Stimulated activated memory B cell treated with anti-CD40 and anti-IgM and Interleukin-4, amounts not matched to agents 10 μg/mL and 1 μg/mL and 100 μg/mL, for 72 hours (primary cell): ENCODE measurements at places on chromosomes 4 and X.

DNA sequence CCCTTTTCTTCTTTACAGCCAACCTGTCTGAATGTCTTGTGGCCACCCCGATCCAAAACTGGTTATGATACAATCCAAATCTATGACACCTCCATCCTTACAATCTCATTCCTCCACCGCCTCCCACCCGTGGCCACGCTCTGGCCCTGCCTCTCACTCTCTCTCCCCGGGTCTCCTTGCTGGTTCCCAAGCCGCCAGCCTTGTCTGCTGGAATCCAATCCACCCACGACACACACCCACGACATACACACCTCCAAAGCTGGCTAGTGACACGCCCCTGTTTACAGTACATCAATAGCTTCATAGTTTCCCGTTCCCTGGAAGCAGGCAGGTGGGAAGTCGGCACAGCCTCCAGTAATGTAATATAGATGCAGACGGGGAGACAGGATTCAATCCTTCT, 99.0 kb downstream of the WFS1 start:
- H3K27ac ChIP-seq: no peak overlapping the region
- H3K27me3 ChIP-seq: peaks cover 20% of the 10 kb centered on the region
- H3K4me3 ChIP-seq: no peak overlapping the region
- no peak for ATAC-seq

GRCh38 chrX:40061871-40062524, 35.8 kb downstream of the BCOR start:
- ATAC-seq: no peak
- peaks cover 8% of the 10 kb centered on the region for H3K4me1 ChIP-seq
- peaks cover 48% of the 10 kb centered on the region for H3K36me3 ChIP-seq
- H3K27ac ChIP-seq: no peak overlapping the region

- no peak for ATAC-seq
- H3K36me3 ChIP-seq: peaks cover 49% of the 10 kb centered on the region
These were observed 49.1 kb upstream of the MSANTD1 start for GRCh38 chr4:3199653-3200422.

DNA sequence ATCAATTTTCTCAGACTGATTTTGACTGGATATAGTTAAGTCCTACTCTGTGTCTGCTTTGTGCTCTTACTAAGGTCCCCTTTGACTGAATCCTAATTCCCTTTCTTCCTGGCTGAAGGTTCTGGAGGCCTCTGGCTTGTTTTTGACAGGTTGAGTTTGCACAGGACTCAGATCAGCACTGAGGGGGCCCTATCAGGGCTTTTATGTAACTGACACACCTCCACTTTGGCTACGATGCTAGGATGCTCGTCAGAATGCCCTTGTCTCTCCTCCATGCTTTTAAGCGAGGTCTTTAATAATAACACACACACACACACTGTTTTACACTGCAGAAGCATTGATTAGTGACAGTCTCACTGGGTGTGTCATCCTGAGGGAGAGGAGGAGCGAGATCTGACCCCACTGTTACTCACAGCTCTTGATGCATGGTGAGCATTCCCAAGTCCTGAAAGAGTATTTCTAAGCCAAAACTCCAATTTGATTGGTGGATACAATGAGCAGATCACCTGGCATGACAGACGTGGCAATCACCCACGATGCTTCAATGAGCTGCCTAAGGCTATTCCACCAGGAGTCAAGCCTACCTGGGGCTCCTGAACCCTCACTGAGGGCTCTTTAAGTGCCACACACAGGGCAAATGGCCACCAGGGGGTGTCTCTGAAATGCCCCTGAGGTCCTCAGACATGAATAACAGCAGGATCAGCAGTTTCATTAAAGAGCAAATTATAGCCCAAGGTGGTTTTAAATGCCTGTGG, 130.4 kb upstream of the CPEB2 start:
- H3K27ac ChIP-seq: no peak overlapping the region
- H3K36me3 ChIP-seq: no peaks in the 10 kb centered on the region
- H3K27me3 ChIP-seq: peaks cover 8% of the 10 kb centered on the region
- no peak overlapping the region for H3K4me3 ChIP-seq
- no peaks in the 10 kb centered on the region for H3K4me1 ChIP-seq

DNA sequence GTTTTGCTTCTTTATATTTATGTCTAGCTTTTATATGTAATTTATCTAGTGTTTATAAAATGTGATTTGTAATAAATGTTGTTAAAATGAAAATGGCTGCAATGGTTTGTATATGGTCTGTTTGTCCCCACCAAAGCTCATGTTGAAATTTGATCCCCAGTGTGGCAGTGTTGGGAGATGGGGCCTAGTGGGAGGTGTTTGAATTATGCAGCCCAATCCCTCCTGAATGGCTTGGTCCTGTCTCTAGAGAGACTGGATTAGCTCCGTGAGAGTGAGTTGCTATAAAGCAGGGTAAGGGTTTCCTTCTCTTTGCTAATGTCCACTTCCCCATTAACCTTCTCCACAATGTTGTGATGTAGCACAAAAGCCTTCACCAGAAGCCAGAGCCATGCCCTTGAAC, 30.0 kb upstream of the JADE3 start:
- H3K36me3 ChIP-seq: peaks cover 9% of the 10 kb centered on the region
- H3K4me1 ChIP-seq: no peaks in the 10 kb centered on the region
- H3K27me3 ChIP-seq: no peaks in the 10 kb centered on the region
- H3K27ac ChIP-seq: no peak overlapping the region

DNA sequence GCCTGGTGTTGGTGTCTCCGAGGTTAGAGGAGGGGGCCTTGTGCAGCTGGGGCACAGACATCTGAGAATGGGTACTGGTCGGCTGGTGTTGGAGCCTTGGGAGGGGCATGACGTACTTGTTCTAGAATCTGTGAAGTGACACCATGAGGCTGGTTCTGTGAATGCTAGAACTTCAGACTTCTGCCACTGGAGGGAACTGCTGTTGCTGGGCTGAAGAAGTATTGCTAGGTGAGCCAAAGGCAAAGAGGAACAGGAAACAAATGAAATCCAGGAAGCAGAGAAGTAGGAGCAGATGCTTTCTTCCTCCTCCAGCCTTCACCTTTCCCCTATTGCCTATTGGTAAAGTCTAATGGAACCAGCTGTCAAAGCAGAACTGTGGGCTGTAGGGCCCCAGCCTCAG, 120.9 kb upstream of the DDIT4L start:
- H3K4me3 ChIP-seq: no peak overlapping the region
- no peak for ATAC-seq
- H3K36me3 ChIP-seq: no peaks in the 10 kb centered on the region
- H3K27me3 ChIP-seq: peaks cover 17% of the 10 kb centered on the region

DNA sequence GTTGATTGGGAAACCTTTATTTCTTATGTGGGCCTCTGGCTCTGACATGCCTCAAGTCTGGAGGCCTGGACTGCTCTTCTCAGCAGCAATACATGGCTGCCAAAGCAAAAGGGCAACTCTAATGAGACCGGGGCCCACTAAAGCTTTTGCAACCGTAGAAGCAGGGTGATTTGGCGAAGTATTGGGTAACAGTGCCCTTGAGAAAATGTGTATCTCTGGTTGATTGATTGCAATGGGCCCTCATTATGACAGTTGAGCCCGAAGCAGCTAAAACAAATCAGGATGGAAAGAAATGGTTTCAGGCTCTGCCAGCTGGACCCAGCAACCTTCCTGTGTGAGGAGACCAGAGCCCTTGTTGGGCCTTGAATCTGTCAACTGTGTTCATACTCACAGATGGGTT, 73.4 kb downstream of the CLCN4 start:
- peaks cover 34% of the 10 kb centered on the region for H3K36me3 ChIP-seq
- no peak for ATAC-seq
- H3K27ac ChIP-seq: no peak overlapping the region
- H3K27me3 ChIP-seq: no peaks in the 10 kb centered on the region
- no peaks in the 10 kb centered on the region for H3K4me1 ChIP-seq

GRCh38 chr4:19134685-19135084, 1113.1 kb upstream of the LCORL start:
- H3K36me3 ChIP-seq: no peaks in the 10 kb centered on the region
- H3K27ac ChIP-seq: no peak overlapping the region
- no peak overlapping the region for H3K4me3 ChIP-seq

DNA sequence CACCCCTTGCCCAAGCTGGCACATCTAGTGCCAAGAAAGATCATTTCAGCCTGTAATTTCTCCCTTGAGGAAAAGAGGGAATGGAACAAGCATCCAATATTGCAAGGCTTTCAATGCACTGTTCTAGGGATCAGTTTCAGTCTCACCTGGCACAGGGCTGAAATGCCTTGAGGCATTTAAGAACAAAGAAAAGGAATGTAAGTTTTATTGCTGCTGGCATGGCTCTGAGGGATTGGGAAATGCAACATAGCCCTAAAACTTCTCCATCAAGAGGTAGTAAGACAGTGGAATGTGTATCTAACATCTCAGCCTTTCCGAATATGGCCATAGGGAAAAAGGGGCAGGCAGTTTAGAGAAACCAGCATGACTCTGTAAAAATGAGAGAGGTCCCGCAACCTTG, 732.6 kb upstream of the LCORL start:
- H3K4me1 ChIP-seq: no peaks in the 10 kb centered on the region
- ATAC-seq: no peak
- H3K36me3 ChIP-seq: no peaks in the 10 kb centered on the region
- no peak overlapping the region for H3K4me3 ChIP-seq
- no peak overlapping the region for H3K27ac ChIP-seq
- H3K27me3 ChIP-seq: no peaks in the 10 kb centered on the region

DNA sequence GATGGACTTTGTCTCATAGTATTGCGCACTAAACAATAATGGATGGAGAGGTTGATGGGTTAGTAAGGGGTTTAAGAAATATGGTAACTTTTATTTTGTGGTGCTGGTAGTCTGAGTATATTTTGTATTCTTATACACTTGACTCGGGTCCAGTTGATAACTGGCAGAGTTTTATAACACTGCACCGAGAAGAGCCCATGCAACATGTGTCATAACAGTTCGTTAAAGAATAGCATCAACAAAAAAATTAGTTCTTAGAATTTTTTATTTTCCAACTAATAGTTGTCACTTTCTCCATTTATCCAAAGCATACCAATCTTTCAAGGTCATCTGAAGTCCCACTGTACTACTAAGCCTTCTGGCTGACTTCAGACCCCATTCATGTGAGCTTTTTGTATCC, 175.1 kb downstream of the SOWAHB start:
- H3K27ac ChIP-seq: no peak overlapping the region
- no peak overlapping the region for H3K4me3 ChIP-seq
- peaks cover 8% of the 10 kb centered on the region for H3K4me1 ChIP-seq

DNA sequence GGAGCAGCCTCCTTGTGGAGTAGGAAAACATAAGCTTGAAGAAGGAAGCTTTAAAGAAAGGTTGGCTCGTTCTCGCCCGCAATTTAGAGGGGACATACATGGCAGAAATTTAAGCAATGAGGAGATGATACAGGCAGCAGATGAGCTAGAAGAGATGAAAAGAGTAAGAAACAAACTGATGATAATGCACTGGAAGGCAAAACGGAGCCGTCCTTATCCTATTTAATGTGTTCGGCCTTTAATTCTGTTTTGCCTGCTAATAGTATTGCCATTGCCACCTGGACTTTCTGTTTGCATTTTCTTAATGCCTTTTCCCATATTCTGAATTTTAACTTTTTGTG, 1.4 kb downstream of the TCEAL1 start:
- no peaks in the 10 kb centered on the region for H3K27me3 ChIP-seq
- H3K27ac ChIP-seq: peak overlapping the region; percentile 87
- H3K4me1 ChIP-seq: peaks cover 18% of the 10 kb centered on the region
- no peaks in the 10 kb centered on the region for H3K36me3 ChIP-seq
- H3K4me3 ChIP-seq: peak overlapping the region; percentile 83

- H3K4me1 ChIP-seq: peaks cover 20% of the 10 kb centered on the region
- ATAC-seq: peak; percentile 89
- peak overlapping the region; percentile 15 for H3K4me3 ChIP-seq
- no peak overlapping the region for H3K27ac ChIP-seq
- H3K27me3 ChIP-seq: peaks cover 64% of the 10 kb centered on the region
These were observed 114.5 kb downstream of the ADRA2C start for GRCh38 chr4:3880615-3881120.

DNA sequence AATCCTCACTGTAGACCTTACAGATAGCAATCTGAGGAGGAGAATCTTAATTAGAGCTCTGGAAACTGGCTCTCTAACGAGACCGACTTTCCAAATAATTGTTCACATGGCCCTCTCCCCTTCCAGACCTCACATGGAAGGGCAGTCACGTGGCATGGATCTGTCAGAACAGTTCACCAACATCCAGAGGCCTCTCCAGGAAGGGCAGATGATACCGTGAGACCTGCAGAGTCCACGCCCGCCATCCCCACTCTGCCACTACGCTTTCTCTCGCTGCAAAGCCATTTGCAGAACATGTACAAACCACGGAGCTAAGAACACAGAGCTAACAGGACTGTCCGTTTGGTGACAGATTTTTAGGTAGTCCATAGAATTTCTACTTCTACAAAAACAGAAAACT, 20.7 kb downstream of the FAT1 start:
- H3K27me3 ChIP-seq: no peaks in the 10 kb centered on the region
- no peaks in the 10 kb centered on the region for H3K4me1 ChIP-seq
- no peak overlapping the region for H3K4me3 ChIP-seq
- H3K27ac ChIP-seq: no peak overlapping the region
- ATAC-seq: no peak
- no peaks in the 10 kb centered on the region for H3K36me3 ChIP-seq

GRCh38 chr4:137283737-137284136, 248.6 kb downstream of the PCDH18 start:
- no peaks in the 10 kb centered on the region for H3K4me1 ChIP-seq
- H3K36me3 ChIP-seq: no peaks in the 10 kb centered on the region
- H3K27ac ChIP-seq: no peak overlapping the region
- no peaks in the 10 kb centered on the region for H3K27me3 ChIP-seq
- no peak overlapping the region for H3K4me3 ChIP-seq

DNA sequence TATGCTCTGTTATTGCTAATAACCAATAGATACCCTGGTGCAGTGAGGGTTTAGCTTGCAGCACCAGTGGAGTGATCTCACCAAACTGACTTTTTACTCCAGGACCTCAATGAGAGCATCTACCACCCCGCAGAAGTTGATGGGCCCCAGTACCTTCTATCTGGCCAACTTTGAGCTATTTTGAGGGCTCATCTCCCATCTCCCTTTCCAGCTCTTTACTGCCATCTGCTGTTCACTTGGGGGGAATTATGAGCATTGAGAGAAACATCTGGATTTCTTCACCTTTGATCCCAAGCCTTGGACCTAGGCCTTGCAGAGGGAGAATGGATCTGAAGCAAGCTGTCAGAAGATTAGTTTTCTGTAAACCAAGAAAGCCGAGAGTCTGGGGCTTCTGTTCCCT, 143.6 kb downstream of the TMEM164 start:
- peaks cover 28% of the 10 kb centered on the region for H3K36me3 ChIP-seq
- no peak for ATAC-seq
- no peaks in the 10 kb centered on the region for H3K4me1 ChIP-seq

DNA sequence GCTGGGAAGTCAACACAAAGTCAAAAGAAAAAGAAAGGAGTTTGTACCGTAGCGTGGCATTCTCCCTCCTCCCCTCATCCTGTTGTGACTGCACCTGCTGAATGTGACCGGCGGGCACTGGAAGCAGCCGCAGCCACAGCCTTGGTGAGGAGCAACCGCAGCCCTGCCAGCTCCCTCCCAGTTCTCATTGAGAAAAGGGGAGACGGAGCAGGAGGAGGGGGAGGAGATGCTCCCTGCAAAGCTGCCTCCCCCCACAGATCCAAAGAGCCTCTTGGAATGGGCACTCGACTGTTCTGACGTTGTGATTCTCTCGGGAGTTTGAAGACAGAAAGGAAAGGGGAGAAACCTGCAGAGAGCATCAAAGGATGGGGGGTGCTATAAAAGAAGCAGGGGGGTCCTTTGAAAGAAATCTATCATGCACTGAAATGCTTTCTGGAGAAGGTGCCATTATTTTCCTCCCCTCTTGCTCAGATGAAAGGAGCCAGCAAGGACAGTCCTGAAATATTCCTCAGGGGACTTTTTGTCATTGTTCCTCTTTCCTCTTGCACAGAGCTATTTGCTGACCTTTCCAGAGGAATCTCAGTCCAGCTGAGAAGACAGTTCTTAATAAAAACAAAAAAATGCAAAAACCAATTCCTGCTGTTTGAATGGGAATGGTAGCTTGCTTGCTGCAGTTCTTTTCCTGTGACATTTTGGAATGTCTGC, 429.7 kb downstream of the MAPK10 start:
- peaks cover 36% of the 10 kb centered on the region for H3K4me1 ChIP-seq
- H3K36me3 ChIP-seq: peaks cover 10% of the 10 kb centered on the region
- peak overlapping the region; percentile 80 for H3K27ac ChIP-seq
- no peaks in the 10 kb centered on the region for H3K27me3 ChIP-seq
- peak; percentile 20 for ATAC-seq
